RPMI7951 (cell line): ENCODE measurements at places on chromosomes 2 and 18. TPM values are rescaled to one million over a fixed set of nuclear protein-coding genes. Genes with fewer than 3 reads are reported as not detected.

- DNase-seq = no peak
Measured at GRCh38 chr18:56803051-56803450, 151.9 kb downstream of the WDR7 start.

DNA sequence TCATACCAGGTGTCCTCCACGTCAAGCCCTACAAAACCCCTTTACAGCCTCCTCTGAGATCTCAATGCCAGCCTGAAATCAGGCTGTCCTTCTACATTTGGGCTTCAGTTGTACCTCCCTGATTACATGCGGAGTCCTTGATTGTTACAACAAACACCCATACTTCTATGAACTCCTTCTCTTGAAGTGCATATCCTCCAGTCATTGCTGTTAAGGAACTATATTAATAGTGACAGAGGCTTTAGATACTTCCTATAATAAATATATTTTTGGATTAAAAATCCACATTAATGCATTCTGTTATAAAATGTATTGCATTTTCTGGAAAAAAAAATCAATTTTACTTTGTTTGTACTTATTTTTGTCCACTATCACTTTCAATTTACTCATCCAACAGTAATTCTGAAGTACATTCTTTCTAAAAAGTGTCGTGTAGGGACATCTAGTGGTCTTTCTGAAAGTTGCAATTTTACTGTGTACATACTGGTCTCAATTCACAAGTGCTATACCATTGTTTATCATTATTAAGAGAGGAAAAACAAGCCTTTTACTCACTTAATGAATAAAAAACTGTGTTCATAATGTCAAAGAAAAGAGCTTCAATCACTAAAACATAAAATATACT, 316.4 kb downstream of the DSEL start:
- DNase-seq = peak; percentile 39

GRCh38 chr2:79512442-79513401, at the start of gene CTNNA2:
TSS of gene CTNNA2 (plus strand) at chr2:79513051.
- no peak for DNase-seq

- no peak for DNase-seq
Measured at GRCh38 chr18:23933407-23933806, 81.1 kb upstream of the TTC39C start.

DNA sequence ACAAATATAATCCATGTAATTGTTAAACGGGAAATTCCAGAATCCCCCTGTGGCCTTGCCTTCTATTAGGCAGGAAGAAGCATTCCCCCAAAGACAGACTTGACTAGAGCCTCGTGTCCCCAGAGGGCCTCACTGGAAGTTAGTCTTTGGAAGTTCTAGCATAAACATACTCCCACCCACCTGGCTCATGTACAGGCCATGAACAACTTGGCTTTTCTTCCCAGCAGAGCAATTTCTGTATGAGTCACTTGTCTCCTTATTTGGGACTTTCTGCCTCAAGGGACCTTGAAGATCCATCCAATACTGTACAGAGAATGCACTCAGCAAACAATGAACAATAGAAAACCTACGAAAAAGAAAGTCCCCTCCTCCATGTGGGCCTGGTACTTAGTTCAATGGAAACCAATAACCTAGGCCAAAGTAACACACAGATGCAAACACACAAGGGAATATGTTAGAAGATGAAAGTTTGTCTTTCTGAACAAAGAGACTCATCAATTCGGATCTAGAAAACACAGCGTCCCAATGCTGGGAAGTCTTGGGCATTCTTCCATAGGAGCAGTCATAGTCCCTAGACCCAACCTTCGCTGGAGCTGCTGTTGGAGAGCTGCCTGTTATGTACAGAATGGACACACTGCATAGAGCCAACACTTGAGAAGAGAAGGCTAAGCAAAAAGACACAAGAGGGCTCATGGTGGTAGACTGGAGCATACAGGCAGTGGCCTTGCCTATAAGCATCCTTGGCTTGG, 303.5 kb downstream of the HRH4 start:
- peak; percentile 80 for DNase-seq

TMEM237 gene
- 132 and 136 TPM in 2 replicates for total RNA-seq

DGUOK gene
- total RNA-seq = 161 and 169 TPM in 2 replicates
